Suprapubic skin (tissue), 4 donors: ENCODE measurements at places on chromosomes 5 and 9.

DNA sequence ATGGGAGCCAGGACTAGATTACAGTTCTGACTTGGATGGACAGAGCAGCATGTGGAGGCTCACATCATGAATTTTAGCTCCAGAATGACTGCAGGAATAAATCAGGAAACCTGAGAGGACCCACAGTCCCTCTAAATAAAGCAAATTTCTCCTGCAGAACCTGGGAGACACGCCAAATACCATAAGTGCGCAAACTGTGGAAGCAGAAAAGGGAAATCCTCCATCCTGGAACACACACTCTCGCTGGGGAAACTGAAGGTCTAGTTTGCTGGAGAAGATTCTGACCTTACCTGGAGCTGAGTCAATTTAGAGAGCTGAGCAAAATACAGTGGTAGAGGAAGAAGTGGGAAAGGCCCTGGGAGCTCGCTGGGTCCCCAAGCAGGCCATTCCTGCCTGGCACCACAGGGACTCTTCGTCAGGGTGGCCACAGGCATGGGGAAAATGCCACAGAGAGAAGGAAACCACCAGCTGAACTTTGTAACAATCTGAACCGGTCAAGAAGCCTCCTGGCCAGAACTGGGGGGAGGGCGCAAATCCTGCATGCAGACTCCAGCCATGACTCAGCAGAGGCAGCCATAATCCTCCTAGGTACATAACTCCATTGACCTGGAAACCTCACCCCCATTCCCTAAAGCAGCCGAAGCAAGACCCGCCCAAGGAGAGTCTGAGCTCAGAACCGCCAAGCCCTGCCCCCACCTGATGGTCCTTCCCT lies 390.9 kb downstream of the LRRC70 start:
- DNase-seq, result no peak

- DNase-seq, result no peak
Observed at GRCh38 chr5:167790462-167791260, 500.8 kb upstream of the WWC1 start.

DNA sequence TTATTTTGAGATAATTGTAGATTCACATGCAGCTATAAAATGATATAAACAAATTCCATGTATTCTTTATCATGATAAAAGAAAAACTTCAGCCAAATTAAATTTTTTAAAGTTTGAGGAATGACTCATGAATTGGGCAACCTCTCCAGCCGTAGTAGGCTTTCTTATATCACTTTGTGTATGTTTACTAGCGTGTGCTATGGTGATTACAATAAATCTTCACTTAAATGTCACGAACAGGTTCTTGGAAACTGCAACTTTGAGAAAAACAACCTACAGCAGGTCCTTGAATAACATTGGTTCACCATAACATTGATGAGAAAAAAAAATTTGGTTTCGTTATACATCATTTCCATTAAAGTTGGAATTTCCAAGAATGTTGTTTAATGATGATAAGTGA lies 730.9 kb upstream of the TYRP1 start:
- DNase-seq, result no peak

GRCh38 chr5:163807781-163808180 lies 302.4 kb downstream of the MAT2B start:
- DNase-seq, result no peak

DNA sequence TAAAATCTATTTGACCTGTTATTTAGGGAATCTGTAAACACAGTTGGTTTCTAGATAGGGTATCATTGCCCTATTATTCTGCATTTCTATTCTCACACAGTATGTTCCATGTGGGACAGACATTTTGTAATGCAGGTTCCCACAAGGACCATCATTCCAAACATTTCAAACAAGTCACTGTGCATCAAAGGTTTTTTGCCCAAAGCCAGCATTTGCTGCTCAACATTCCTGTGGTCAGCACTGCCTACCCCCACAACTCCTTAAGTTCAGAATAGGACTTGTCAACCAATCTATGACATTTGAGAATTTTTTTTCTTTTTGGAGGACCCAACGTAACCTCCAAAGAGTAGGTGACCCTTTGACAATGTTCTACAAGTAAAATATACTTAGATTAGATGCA lies 95.7 kb downstream of the LPAR1 start:
- no peak for DNase-seq

DNA sequence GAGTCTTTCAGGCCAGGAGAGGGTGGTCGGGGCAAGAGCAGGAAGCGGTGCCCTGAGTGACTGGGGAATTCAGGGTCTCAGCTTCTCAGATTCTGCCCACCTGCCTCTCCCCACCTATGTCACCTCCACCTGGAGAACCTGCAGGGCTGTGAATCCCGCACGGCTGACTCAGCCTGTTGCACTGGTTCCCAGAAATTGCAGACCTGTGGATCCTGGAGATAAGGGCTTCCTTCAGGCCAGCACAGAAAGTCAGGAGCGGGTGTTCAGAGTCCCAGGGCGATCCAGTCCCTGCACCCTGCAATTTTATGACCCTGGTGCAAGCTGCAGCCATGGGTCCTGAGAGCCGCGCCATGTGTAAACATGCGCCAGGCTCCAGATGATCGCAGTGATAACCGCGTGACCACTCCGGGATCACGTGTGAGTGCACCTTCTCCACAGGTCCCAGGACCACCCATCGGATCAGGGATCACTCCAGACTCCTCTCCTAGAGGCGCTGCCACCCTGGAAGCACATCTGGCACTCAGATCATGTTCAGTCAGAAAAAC lies 17.8 kb downstream of the IRX4 start:
- DNase-seq, result no peak

GRCh38 chr5:149886060-149886459 lies 58.5 kb downstream of the PDE6A start:
- no peak for DNase-seq

GRCh38 chr9:122221183-122221811 lies 7.5 kb downstream of the LHX6 start:
- no peak for DNase-seq

DNA sequence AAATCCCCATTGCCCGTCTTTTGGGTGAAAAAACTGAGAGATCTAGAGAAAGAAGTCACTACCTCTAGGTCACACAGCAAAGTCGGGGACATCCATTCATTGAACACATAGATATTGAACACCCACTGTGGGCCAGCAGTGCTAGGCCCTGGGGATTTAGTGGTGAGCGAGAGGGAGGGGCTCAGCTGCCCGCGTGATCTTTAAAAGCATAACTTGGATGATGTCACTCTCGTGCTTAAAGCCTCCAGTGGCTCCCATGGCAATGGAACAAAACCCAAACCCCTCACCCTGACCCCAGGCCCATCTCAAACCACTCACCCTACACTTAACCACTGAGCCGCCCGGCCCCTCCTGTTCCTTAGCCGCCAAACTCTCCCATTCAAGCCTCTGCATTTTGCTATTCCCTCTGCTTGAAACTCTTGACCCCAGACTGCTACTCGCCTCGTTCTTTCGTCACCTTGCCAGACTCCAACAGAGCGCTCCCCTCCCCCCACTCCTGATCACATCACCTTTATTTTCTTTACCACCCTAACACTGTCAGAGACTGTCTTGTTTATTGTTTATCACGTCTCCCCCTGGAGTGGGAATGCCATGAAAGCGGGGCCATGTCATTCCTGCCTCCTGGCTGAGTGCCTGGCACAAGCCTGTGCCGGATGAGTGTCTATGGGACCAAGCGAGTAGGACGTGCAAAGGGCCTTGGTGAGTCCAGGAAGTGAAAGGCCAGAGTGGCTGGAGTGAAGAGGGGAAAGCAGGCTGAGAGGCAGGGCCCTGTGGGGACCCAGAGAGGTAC lies 710 bp upstream of the PIP5KL1 start:
- DNase-seq, result no peak

GRCh38 chr9:94809778-94810177 lies 83.3 kb downstream of the AOPEP start:
- DNase-seq, result no peak

DNA sequence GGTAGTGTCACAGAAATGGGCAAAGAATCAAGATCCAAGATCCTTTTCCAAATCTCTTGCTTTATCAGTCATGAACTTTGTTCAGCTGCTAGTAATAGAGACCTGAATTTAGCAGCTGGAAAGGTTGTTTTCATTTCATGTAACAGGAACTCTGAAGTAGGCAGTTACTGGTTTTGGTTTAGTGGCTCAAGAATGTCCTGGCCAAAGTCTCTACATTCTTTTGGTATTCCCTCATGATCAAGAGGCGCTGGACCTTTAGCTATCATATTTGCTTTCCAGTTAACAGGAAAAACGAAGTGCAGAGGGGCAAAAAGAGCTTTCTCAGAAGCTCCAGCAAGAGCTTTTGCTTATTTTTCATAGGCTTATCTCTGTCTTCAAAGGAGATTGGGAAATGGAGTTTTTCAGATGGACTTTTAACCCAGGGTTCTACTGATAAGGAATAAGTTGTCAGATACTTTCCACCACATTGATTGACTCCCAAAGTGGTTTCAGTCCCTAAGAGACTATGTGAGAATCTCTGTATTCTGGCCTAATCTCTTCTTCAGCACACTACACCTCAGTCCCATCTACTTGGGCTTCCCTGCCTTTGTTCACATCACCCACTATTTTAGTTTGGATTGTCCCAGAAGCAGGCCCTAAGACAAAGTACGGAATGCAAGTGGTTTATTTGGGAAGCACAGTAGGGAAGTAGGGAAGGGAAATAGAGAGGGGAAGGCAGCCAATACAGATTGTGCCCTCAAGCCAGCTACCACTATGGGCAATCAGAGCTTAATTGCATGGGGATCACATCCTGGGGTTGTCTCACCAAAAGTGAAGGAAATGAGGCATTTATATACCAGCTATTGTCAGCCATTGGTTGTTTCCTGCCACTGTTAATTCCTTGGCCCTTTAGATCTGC lies 359.3 kb downstream of the LRRC70 start:
- no peak for DNase-seq

- no peak for DNase-seq
Observed at GRCh38 chr9:72948575-72949243, 4.1 kb downstream of the ALDH1A1 start.

DNA sequence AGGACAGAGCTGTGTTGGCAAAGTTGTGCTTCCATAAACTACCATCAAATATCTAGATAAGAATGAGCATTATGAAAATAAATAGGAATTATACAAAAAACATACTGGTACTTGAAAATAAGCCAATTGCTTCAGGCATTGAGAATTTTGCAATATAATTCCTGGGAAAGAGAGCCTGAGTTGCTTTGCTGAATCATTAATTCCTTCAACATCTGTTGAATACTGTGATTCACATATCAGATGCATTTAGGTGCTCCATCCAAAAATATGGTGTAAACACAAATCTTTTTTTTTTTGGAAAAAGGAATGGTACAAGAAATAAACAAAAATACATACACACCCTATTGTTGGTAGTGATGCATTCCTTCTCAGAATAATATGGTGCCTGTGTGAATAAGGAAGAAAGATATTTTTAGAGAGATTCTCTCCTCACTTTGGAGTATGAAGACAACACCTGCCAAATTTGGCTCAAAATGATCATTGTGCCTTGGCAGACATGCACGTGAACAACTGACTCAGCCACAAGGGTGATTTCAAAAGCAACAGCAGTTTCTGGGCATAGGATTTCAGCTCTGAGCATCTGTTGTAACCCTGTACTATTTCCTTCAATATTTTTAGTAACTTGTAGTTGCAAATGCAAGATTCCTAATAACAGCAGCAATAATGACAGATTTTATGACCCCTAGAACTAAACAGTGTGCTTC lies 96.7 kb downstream of the CAVIN4 start:
- no peak for DNase-seq

DNA sequence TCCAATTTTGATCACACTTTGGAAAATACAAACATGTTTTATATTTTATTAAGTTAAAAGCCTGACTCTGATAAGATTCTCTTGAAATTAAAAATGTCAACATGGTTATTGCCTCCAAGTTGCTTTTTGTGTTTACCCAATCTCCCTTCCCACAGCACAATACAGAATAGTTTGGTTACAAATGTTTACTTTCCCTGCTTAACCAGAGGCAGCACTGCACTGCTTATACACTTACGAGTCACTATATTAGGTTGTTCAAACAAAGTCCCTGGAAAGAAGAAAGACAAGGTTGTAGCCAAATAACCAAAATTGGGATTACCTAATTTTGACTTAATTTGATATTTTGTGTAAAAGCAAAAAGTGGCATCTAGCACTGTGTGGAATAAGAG lies 25.9 kb downstream of the SRFBP1 start:
- DNase-seq, result no peak

DNA sequence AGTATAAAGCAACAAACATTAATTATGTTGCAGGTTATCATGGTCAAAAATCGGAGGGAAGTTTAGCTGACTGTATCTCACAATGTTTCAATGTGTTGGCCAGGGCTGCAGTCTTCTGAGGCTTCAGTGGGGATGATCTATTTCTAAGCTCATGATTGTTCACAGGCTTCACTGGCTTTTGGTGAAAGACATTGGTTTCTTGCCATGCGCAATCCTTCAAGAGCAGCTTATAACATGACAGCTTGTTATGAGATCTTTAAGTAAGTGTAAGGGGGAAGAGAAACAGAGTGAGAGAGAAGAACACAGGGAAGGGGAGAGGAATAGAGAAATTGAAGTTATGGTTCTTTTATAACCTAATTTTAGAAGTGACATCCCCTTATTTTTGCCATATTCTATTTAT lies 385.9 kb upstream of the CHD1 start:
- DNase-seq, result no peak

DNA sequence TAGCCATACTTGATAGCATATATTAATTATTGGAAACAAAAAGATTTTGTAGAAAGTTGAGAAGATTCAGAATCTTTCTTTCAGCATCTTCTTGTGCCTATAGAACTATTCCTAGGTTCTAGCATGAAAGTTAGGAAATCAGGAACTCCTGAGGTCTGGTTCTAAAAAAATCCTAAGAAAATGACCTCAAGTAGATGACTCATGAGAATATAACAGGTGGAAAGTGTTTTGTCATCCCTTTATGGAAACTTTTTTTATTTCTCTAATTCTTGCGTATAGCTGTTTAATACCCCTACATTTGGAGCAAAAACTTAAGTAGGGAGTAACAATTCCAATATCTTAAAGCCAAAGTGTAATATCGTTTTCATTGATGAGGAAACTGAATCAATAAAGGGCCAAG lies 574.1 kb downstream of the NR2F1-AS1 start:
- no peak for DNase-seq

DNA sequence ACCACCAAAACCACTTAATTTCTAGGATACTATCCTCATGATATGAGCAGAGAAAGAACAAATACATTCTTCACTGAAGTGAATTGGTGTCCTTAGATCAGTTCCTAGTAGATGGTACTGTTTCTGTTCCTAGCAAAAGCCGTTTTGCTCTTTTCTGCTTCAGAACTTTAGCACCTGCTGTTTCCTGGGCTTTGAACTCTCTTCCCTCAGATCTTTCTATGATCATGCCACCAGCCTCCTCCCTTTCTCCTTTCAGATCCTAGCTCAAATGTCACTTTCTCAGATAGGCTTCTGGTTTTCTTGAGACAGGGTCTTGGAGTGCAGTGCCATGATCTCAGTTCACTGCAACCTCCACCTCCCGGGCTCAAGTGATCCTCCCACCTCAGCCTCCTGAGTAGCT lies 118.0 kb downstream of the EGFLAM start:
- DNase-seq, result no peak

GRCh38 chr9:118635416-118635815 lies 733.8 kb downstream of the BRINP1 start:
- no peak for DNase-seq

DNA sequence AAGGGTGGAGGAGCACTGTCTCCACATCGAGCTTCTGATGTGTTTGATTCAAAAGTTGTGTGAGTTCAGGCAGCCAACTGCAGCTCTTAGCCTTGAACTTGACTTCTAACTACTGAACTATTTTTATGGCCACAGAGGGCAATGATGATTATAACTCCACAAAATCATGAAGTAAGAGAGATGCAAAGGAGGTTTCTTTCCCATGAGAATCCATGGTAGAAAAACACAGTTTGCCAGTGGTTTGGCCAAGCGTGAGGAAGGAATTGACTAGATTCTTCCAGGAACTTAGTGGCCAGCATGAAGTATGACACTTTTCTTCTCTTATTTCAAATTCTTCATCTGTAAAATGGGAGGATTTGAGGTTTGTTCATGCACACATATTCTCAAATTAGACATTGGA lies 43.2 kb downstream of the PAPPA start:
- DNase-seq, result no peak
